Stimulated activated CD8-positive, alpha-beta memory T cell treated with anti-CD3 and anti-CD28 coated beads, Interleukin-4, amount 100 ng/mL, for 1 hour (primary cell): ENCODE measurements at places on chromosomes 4 and X.

GRCh38 chrX:107204068-107204605, 2.1 kb downstream of the NUP62CL start:
- DNase-seq = no peak

GRCh38 chr4:164212134-164212533, 541.8 kb upstream of the SMIM31 start:
- no peak for DNase-seq

- DNase-seq = no peak
These were observed 11.4 kb upstream of the MCUB start for GRCh38 chr4:109548655-109549054.

DNA sequence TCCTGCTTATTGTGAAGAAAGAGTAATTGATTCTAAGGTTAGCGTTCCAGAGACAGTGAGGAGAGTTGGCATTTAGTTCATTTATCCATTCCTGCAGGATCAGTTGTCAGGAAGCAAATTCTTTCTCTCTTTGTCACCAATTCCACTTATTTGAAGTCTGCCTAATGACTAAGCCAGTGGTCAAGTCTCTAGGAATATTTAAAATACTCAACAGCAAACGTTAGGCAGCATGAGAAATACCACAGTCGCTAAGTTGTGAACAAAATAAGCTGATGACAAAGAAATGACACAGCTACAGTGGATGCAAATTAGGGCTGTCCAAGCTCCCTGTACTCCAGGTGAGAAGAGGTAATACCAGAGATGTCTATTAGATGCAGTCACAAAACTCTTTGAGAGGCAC, 6.6 kb upstream of the MAGEB17 start:
- no peak for DNase-seq

DNA sequence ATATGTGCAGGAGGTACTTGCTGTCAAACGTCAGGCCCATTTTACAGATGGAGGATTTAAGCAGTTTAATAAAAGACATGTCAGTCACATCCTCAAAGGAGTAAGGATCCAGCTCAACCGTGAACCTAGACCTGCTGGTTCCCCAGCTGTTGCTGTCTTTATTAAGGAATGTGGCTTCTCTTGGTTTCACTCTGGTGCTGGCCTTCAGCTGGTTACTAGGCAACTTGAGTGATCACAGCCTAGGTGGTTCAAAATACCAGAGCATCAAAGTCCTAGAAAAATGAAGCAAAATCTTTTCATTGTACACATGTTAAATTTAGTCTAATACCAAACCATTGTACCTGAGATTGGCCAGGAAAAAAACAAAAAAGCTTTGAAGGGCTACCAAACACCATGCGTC, 32.7 kb upstream of the GLRA2 start:
- DNase-seq = no peak
